Stimulated activated CD8-positive, alpha-beta memory T cell treated with anti-CD3 and anti-CD28 coated beads, Interleukin-2, amount 100 ng/mL, for 1 hour (primary cell): ENCODE measurements at places on chromosomes 4 and X.

DNA sequence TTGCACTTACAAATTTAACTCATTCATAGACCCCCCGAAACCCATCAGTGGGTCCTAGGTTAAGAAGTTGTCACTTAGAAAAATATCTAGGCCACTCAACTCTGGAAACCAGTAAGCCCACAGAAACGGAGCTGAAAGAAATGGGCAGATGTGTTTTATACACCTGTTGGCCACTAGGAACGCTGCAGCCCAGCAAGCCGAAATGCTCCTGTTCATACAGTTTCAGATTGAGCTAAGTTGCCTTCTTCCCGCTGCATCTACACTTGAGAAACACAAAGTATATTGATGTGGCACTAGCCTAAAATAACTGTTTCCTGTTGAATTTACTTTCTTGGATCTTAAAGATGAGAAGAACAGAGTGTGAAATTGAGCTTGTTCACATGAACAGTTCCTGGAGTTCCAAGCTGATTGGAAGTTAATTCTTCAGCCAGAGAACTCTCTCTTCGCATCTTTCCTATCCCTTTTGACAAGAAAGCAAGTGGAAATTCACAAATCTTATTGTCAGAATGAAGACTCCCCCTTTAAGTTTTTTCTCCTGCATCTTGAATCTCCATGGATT is 174.1 kb downstream of the RBMX2 start:
- DNase-seq = no peak

DNA sequence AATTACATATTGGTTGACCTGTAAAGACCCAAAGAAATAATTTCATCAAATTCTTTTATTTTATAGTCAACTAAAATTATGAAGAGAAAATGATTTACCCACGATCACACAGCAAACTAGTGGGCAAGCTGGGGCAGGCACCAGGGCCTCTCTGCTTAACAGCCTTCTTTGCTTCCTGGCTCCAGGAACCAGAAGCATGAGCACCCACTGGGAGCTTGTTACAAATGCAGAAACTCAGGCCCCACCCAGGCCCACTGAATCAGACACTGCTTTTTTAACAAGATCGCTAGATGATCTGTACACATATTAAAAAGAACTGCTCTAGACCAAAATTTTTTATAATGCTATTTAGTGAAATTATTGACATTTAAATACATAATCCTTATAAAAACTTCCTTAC is 95.0 kb downstream of the GEMIN8 start:
- no peak for DNase-seq

- no peak for DNase-seq
Measured at GRCh38 chr4:102823464-102823863, 3.9 kb downstream of the UBE2D3 start.

DNA sequence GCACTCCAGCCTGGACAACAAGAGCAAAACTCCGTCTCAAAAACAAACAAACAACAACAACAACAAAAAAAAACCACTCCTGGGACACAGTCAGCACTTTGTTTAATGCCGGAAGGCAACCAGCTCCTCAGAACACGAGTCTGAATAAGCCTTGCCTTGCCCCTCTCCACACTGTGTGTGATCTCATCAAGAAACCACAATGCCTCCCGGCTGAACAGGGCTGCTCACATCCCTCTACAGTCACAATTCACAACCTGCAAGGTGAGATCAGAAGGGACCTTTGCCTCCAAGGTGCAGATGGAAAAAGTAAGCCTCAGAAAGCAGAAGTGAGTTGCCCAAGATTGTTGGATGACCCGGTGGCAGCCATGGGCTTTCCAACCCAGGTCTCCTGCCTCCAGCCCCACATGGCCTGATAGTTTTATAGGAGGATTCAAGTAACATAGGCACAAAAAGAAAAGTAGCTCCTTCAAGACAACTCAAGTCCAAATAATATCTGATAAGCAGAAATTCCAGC is 80.8 kb downstream of the JAKMIP1 start:
- DNase-seq = no peak

GRCh38 chrX:48683411-48683982 is at the start of gene WAS:
Gene WAS (plus strand): TSS chrX:48683799. CDS start chrX:48683854, 55 bp downstream.
- DNase-seq = no peak

DNA sequence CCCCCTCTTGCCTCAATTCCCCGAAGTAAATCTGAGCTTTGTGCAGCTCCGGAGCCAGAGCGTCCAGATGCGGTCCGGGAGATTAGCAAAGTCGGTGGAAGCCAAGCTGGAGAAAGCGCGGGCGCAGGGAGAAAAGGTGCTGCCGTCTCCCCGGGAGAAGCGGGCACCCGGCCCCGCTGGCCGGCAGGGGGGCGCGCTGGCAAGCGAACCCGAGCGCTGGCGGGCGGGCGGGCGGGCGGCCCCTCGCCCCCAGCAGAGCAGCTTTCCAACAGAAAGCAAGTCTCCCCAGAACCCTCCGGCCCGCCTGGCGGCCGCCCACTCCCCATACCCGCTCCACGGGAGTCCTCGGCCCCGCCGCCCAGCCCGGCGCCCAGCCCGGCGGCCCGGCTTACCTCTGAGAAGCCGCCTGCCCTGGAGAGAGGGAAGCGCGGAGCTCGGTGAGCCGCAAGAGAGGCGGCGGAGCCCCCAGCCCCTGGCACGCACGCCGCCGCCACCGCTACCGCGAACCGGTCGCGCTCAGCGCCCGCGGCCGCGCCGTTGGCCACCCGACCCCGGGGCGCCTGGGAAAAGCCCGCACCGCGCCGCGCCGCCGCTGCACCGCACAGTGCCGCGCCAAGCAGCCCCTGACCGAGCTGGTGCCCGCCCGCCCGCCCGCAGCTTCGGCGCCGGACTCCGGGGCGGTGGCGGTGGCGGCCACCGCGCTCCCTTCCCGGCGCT is 529 bp upstream of the CITED1 start:
- no peak for DNase-seq

- DNase-seq = no peak
Measured at GRCh38 chrX:45757272-45757671, 556.6 kb upstream of the DIPK2B start.

- DNase-seq = no peak
Measured at GRCh38 chrX:31366041-31366440, 294.2 kb upstream of the FTHL17 start.

DNA sequence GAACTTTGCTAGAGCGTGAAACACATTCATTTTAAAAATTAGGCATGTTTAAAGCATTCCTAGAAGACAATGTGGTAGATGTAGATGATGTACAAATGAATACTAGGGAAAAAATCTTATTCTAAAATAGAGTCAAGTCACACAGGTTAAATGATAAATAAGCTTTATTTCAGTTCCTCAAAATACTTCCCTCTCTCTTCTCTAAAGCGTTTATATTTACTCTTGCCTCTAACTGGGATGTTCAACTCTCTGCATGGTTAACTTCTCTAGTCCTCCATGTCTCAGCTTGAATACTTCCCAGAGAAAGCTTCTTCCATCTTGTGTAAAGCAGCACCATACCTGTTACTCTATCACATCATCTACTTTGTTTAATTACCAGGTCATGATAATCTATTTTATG is 30.9 kb upstream of the GLRA3 start:
- no peak for DNase-seq
